ENCODE measurements at places on chromosomes 6 and 20. TPM values are rescaled to one million over a fixed set of nuclear protein-coding genes. Genes with fewer than 3 reads are reported as not detected.

Gene CALHM6
- not detected for total RNA-seq

Gene BACH2
- total RNA-seq: 7.5 TPM

Gene JAG1
- 62.5 TPM for total RNA-seq

DNA sequence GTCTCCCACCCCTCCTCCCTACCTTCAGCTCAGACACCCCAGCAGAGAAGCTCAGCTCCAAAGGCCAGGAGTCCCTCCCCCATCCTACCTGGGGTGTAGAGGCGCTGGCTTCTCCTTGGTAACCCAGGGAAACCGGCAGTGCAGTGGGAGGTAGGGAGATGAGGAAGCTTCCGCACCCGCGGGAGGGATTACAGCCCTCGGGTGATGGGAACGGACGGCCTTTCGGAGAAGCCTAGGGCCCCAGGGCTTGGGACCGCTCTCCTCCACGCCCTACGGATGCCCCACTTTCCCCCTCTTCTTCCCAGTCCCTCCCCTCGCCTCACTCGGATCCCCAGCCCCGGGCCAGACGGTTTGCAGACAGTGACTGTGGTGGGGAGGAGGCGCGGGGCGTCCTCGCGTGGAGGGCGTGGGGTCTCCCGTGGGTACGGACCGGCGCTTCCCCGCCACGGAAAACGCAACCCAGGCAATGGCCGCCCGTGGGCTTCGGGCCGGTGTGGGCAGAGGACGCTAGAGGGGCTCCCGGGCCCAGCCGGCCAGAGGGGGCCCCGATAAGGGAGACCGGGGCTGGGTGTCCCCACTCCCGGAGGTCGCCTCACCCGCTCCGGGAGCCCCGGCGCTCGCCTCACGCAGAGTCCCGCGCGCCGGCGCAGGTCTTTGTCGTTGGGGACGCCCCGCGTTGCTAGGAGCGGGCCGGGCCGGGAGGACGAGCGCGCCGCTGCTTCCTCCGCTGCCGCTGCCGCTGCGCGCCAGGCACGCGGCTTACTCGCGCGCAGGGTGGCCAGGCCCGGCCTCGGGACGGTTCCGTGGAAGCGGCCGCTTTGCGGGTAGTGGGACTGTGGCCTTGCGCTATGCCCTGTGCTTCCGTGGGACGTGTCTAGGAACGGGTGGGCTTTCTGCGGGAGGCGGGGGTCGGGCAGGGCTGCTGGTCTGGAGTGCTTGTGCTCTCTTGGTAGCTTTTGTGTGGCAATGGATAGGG lies 15.8 kb downstream of the AARS2 start:
- DNase-seq: no peak

GRCh38 chr20:55415567-55416142 lies 589.7 kb downstream of the CBLN4 start:
- DNase-seq: peak; percentile 23

- no peak for DNase-seq
These were observed 70.6 kb downstream of the NRN1 start for GRCh38 chr6:5936140-5936539.

DNA sequence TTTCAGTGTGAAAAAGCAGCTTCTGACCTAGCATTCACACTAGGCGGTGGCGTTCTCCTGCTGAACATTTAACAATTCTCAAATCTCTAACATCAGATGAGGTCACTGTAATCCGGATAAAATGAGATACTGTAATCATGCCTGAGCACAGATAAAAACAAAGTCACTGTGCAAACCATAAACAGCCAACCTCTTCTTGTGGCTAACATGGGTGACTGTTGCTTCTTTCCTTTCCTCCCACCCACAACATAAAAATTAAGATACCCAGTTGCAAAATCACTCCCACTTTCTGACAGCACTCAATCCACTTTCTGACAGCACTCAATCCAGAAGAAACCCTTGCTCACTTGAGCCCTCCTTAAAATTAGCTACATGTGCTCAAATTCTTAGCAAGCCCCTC lies 11.5 kb upstream of the ALDH8A1 start:
- DNase-seq: no peak

GRCh38 chr6:88380083-88380482 lies 213.9 kb upstream of the CNR1 start:
- DNase-seq: peak; percentile 94

DNA sequence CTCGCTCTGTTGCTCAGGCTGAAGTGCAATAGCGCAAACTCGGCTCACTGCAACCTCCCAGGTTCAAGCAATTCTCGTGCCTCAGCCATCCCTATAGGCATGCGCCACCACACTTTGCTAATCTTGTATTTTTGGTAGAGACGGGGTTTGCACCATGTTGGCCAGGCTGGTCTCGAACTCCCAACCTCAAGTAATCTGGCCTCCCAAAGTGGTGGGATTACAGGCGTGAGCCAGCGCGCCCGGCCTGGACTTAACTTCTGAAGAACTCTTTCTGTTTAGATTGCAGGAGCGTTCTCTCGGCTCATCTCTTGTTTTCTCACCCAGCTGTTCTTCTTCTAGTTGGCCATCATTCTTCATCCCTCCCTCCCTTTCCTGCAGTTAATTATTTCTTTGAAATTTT lies 30.3 kb downstream of the GTF2H5 start:
- DNase-seq: no peak
